Gastroesophageal sphincter (tissue), 4 donors: ENCODE measurements at places on chromosomes 1 and 21.

DNA sequence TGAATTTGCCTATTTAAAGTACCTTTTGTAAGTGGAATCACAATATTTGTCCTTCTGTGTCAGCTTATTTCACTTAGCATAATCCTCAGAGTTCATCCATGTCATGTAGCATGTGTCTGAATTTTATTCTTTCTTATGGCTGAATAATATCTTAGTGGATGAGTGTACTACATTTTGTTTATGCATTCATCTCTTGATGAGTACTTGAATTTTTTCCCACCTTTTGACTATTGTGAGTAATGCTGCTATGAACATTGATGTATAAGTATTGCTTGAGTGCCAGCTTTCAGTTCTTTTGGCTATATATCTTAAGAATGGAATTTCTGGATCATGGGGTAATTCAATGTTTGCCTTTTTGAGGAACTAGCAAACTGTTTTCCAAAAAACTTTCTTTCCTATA, 84.2 kb downstream of the TGFB2 start:
- ATAC-seq = no peak

GRCh38 chr21:46097336-46098293, at the start of gene COL6A2:
TSS of gene COL6A2 (plus strand) at chr21:46098112.
- peak; percentile 86 for ATAC-seq

GRCh38 chr1:207031632-207032264, 808 bp downstream of the C1orf116 start:
- ATAC-seq = no peak

DNA sequence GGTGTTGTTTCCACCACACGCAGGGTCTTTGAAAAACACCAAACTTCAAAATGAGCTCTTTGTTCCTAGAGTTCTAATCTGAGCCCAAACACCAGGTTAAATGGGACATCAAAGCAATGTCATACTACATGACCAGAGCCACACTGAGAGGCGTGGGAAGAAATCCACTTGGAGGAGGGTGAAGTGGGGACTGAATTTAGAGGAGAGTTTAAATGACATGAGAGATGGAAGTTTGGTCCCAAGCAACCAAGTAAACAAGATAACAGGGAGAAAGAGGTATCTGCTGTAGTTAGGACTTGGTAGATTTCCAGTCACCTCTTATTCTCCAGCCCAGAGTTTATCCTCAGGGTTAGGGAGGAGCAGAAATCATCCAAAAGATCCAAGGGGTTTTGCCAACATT, 290.9 kb upstream of the FAM78B start:
- ATAC-seq = no peak

DNA sequence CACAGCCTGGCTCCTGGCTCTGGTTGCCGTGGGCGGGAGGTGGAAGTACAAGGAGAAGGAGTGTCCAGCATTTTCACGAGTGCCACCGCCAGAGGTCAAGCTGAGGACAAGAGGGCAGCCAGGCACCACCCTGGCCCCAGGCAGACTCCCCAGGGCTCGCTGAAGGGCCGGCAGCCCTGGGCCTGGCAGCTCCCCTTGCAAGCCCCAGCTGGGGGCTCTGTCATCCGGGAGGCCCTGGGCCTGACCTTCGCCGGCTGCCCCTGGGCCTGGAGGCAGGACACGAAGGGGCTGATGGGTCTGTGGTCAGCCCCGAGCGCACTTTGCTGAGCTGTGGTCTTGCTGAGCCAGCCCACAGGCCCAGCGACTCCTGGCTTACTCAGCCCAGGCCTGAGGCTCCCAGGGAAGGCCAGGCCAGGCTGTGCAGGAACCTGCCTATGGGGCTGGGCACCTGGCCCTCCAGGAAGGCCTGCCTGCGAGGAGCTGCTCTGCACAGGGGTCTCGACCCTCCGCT, 74.8 kb downstream of the MORN1 start:
- no peak for ATAC-seq

GRCh38 chr1:224629965-224630364, 13.8 kb downstream of the CNIH3 start:
- no peak for ATAC-seq

DNA sequence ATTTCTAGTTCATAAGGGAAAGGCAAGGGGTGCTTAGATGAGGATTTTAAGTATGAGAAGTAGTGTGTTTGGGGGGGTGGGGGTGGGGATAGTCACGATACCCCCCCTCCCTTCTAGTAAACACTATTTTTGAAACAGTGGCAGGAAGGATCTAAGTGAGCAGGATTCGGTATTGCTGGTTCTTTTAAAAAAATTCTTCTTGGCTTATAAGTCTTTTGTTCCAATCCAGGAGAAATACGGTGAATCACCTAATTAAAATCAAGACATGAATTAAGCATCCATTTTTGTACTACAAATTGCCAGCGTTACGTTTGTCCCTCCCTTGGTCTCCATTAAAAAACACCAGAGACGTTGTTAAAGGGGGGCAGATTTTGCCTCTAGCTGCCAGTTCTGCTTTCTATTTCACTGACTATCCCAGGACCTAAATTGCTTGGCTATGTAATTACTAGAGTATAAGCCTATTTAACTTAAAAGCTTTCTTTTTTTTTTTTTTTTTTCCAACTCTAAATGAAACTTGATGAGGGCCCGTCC, 911 bp downstream of the LMO4 start:
- ATAC-seq = no peak

- ATAC-seq = no peak
These were observed 137.3 kb downstream of the PGBD5 start for GRCh38 chr1:230288641-230289349.

- ATAC-seq = no peak
These were observed 194.6 kb downstream of the ST6GALNAC3 start for GRCh38 chr1:76269155-76269554.

DNA sequence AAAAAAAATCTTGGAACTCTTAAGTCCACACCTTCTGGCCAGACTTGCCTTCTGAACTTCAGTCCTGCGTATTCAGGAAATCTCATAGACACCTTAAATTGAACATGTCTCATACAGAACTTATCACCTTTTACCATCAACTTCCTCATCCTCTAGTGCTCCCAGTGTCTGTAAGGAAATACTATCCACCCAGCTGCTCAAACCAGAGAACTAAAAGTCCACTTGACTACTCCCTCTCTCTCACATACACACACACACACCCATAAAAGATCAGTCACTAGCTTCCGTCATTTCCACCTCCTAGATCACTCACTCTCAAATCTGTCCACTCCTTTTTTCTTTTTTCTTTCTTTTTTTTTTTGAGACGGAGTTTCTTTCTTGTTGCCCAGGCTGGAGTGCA, 10.9 kb upstream of the CAP1 start:
- ATAC-seq = no peak

DNA sequence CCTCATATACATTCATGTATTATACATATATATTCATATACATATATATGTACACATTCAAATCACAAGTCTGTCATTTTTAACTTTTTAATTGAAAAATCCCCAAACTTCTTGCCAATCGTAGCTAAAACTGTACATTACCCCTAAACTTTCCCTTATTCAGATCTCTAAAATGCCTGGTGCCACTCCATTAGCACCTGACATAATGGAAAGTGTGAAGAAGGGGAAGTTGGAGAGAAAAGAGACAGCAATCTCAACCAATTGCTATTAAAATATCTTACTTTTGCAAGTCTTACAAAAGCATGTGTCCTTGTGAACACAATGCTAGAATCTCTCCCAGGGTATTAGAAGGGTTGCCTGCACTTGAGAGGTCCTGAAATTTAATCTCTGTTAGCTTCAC, 22.7 kb upstream of the PRKACB start:
- ATAC-seq = no peak

- ATAC-seq = no peak
These were observed 178.4 kb downstream of the USP25 start for GRCh38 chr21:15908187-15908586.

DNA sequence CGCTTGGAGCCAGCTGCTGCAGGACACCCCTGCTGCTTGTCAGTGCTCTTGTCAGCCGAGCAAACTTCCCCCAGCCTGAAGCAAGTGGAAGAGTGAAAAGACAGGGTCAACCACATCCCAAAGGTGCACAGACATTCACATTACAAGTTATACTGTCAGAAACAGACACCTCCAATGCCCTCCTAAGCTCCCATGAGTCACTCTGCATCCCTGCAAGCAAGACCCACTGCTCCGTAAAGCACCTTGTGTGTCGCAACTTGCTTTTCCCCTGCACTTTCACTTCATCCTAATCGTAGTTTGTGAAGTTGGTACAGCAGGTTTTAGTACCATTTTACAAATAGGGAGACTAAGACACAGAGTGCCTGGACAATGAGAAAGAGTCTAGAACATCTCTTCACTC, 51.1 kb downstream of the KCNH1 start:
- no peak for ATAC-seq

DNA sequence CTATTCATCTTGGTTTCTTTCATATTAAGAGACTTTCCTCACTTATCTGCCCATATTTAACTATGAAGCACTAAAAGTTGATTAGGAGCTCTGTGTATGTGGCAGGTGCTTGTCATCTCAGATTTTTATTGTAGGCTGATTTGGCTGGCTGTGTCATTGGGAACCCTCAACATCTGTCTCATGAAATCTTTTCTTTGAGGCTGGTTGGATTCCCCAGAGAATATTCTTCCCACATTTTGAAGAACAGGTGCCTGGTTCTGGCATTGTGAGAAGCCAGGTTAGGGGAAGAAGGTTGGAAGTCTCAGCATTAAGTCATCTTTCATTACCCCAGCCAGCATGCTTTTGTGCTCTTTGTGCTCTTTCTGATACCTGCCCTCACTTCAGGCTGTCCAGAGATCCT, 37.1 kb downstream of the EEIG2 start:
- no peak for ATAC-seq

GRCh38 chr1:33030575-33030974, 6.1 kb downstream of the AK2 start:
- ATAC-seq = no peak

GRCh38 chr1:160158031-160158430, 6.6 kb downstream of the ATP1A4 start:
- no peak for ATAC-seq

GRCh38 chr1:173520799-173521198, 43.7 kb downstream of the PRDX6 start:
- ATAC-seq = no peak

DNA sequence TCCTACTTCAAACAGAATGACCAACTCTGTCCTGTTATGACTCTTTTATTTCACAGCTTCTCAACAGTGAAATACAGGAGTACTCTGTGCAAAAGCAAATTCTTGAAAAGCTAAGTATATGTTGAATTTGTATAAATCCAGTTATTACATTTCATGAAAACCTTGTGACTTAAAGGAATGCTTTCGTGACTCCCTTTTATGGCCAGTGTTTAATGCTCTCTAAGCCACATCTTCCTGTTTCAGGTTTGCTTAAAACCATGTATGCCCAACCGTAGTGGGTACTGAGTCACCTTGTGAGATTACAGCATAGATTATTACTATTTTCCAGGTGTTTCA, 40.2 kb upstream of the KIF1B start:
- ATAC-seq = no peak

DNA sequence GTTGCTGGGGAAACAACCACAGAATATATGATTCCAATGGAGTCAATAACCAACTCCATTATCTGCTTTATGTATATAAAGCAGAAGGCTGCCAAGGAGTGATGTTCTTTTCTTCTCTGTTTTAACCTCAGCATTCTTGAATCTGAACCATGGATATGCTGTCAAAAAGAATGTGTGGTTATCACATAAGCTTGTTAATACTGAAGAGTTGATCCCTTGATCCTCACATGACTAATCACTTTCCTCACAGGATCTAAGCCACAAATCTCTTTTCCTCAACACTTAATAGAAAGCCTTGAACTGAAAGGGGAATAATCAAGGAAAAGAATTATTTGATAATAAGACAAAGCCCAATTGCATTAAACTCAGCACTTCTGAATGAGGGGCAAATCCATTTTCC, 271.3 kb upstream of the KIAA0040 start:
- ATAC-seq = no peak

GRCh38 chr21:14523234-14523633, 22.9 kb downstream of the SAMSN1 start:
- ATAC-seq = no peak

GRCh38 chr1:227576189-227576588, 12.8 kb downstream of the ZNF678 start:
- peak; percentile 58 for ATAC-seq

GRCh38 chr1:3318329-3318728, 136.1 kb upstream of the ARHGEF16 start:
- no peak for ATAC-seq

- ATAC-seq = no peak
These were observed 101.5 kb downstream of the ACTL8 start for GRCh38 chr1:17856496-17857108.

DNA sequence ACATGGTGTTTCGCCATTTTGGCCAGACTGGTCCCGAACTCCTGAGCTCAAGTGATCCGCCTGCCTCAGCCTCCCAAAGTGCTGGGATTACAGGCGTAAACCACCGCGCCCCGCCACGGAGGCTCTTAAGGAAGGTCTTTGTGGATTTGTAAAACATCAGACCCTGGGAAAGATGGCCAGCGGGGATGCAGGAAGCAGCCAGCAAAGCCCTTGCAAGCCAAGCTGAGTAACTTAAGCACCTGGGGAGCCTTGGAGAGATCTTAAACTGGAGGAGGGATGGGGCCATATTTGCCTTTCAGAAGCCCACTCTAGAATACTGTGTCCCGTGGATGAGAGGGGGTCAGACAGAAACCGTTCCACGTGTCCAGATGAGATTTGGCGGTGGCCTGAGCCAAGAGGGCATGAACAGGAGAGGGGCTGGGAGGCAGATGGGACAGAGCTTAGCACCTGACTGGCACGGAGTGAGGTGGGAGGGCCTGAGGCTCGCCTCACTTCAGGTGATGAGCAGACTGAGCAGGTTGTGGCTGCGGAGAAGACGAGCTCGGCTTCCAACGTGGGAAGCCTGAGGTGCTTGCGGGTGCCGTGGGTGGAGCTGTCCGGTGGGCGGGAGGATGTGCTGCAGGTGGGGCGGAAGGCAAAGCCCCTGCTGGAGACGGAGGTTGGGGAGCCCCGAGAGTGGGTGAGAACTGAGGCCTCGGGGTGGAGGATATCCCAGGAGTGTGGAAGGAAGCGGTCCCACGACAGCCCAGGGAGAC, 11.7 kb downstream of the C1orf216 start:
- ATAC-seq = no peak

GRCh38 chr1:161215076-161215475, at the start of gene FCER1G:
TSS of gene FCER1G (plus strand) at chr1:161215295. CDS start at chr1:161215322, 27 bp downstream.
- peak; percentile 32 for ATAC-seq

GRCh38 chr1:84259989-84260388, 41.5 kb upstream of the SAMD13 start:
- ATAC-seq = no peak

- peak; percentile 78 for ATAC-seq
These were observed at the start of gene SUSD4 for GRCh38 chr1:223363856-223364684. TSS of gene SUSD4 (minus strand) at chr1:223364176. CDS start at chr1:223363425, 751 bp downstream.

GRCh38 chr1:1013105-1013921, at the start of gene ISG15:
TSS of gene ISG15 (plus strand) at chr1:1013497. CDS start at chr1:1013574, 77 bp downstream.
- peak; percentile 96 for ATAC-seq

DNA sequence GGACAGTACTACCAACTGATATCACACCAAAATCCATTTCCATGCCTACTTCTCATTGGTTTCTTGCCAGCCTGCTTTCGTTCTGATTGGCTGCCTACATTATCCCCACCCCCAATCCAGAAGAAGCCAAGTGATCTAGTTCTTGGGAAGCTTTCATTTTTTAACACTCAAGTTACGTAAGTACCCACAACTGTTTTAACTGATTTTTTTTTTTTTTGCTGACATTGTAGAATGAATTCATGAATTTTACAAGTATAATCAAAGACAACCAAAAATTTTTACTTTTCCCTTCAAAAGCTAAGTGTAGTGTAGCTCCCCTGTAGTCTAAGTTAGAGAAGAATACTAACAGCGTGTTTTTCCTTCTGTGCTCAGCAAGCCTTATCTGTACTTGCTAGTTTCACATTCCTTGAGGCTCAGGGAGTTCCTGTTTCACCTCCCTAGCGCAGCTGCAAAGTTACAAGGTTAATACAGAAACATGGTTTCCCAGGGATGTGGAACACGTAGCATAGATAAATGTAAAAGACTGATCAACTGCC, at the start of gene SLC9C2:
Gene SLC9C2, minus strand, starts transcription at position 17 of the 536 bp plus-strand sequence. CDS start 1,296 bp downstream, outside the sequence.
- ATAC-seq = no peak
